ENCODE measurements at places on chromosomes 4 and X.

DNA sequence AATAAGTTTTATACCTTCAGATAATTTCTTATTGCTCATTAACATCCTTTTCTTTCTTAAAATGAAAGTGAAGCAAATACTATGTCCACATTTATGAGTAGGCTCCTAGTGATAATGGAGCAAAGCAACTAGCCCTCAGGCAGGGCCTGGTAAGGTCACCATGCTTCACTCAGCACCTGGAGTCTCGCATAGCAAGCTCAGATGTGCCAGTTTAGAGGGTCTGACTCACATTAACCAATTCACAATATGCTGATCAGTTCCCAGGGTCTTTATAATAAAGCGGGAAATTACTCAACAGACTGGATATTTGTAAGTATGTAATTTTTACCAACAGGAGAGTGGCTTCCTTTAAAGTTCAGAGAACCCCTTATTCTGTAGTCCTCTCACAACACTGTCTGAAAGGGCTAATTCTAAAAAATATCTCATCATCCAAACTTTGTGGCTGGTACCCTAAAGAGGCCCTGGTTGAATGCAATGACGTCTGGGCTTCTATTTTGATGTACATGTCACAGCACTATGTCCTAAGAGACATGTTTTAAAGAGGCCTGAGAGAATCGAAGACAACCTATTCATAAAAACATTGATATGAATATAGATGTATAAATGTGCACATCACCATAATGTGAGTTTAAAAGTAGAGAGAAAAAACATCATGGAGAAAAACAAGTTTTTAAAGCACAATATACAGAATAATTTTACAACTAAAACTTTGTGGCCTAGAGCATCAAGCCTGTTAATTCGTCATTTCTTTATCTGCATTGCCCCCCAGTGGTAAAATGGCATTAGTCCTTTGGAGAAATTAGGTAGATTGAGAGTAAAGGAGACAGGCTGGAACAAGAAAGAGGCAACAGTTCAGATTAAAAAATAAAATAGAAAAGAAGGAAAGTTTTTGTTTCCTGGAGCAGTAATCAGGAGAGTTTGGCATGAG is 44.3 kb downstream of the IL21 start:
- DNase-seq: no peak

DNA sequence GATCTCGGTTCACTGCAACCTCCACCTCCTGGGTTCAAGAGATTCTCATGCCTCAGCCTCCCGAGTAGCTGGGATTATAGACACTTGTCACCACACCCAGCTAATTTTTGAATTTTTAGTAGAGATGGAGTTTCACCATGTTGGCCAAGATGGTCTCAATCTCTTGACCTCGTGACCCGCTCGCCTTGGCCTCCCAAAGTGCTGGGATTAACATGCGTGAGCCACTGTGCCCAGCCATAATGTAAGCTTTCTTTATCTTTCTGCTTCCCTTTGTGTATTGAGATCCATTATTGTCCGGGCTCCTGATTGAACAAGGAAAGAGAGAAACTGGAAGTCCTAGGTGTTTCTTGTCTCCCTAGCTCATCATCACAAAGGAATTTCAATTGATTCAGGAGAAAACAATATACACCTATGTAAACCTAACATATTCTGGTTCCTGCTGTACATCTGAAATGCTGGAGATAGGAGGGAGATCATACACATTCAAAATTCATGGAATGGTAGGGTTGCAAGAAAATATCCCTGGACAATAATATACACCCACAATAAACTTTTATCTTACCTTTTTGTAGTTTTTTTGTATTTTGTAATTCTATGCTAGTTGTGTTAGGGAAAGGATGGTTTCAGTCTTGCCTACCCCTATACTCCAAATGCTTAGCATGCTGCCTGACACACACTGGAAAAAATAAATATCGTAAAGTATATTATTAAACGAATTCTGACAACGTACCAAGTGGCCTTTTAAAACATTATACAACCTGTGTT is 194.4 kb upstream of the HS3ST1 start:
- no peak for DNase-seq

DNA sequence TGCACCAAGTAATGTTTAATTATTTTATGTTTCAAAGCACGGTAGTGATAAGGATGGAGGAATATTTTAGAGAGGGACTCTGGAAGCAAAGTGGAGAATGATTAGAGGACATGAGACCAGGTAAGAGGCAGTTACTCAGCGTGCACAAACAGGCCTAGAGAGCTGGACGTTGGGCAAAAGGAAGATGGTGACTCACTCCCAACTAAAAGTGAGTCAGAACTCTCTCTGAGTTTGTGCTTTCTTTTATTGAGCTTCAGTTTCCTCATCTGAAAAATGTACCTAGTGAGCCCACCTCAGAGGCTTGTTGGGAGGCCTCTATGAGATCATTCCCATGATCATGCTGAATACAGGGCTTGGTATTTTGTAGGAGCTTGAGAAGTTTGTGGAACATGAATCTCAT is 1.6 kb upstream of the ZC4H2 start:
- DNase-seq: no peak

DNA sequence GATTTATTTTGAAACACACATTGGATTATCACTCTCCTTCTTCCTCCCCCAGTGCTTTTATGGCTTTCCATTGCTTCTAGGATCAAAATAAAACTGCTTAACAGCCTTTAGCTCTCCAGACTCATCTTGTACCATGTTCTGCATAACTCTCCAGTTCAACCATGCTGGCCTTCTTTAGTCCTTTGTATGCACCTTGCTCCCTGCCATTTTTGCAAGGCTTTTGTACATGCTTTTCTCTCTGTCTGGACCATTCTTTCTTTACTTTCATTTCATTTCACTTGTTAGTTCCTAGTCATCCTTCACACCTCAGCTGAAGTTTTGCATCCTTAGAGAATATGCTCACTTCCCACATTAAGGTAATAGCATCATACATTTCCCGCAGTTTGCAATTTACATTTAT is 6.9 kb downstream of the ARFIP1 start:
- no peak for DNase-seq

DNA sequence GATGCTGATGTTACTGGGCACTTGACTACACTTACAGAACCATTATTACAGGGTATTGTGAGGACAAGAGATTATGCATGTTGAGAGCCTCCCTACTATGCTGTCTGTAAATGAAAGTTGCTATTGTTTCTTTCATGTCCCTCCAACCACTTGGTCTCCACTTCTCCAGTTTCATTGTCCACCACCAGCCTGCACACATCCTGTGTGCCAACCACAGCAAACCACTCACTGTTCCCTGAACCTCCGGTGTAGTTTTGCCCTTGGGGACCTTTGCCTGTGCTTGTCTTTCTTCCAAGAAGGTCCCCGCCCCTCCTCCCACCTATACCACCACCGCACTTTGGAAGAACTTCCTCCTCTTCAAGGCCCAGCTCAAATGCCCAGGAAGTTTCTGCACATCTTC is 43.1 kb upstream of the AFF2 start:
- DNase-seq: no peak

- DNase-seq: no peak
These were observed 8.0 kb downstream of the OPRPN start for GRCh38 chr4:70405765-70406164.

DNA sequence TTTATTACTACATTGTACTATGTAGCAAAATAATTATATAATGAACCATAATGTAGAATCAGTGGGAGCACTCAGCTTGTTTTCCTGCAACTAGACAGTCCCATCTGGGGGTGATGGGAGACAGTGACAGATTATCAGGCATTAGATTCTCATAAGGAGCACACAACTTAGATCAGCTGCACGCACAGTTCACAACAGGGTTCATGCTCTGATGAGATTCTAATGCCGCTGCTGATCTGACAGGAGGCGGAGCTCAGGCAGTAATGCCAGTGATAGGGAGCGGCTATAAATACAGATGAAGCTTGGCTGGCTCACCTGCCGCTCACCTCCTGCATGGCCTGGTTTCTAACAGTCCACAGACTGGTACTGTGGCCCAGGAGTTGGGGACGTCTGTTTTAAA is 199.2 kb downstream of the MAB21L2 start:
- no peak for DNase-seq
